NCI-H187 (cell line): ENCODE measurements at places on chromosomes 11 and 22.

- no peak for DNase-seq
Measured at GRCh38 chr11:44625759-44626523, 60.5 kb downstream of the CD82 start.

GRCh38 chr11:36744375-36745168 lies 146.5 kb upstream of the RAG2 start:
- DNase-seq = peak; percentile 29

DNA sequence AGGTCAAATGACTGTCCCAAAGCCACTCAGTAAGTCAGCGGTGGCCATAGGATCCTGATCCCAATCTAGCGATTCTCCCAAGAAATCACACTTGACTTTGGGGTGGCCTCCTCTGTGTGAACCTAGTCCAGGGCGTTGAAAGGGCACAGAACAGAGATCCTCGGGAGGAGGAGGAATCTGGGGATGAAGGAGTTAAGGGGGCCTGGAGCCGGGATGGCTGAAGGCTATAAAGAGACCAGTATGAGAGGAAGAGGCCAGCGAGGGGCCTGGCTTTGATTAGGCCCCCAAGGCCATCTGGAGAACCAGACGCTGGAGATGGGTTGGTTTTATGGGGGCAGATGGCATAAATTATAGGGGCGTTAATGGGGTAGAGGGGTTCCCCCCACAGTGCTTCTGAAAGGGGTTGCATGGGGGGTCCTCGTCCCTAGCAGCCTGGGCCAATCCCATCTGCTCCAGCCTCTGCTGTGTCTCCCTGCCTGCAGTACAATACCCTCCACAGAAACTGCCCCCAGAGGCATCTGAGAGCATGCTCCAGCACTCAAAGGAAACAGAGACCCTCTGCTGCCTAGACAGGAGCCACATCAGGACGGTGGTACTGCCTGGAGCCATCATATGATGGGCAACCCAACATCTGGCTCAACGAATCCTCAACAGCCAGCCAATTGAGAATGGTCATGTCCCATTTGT lies 35.2 kb upstream of the TRIM29 start:
- DNase-seq = no peak

DNA sequence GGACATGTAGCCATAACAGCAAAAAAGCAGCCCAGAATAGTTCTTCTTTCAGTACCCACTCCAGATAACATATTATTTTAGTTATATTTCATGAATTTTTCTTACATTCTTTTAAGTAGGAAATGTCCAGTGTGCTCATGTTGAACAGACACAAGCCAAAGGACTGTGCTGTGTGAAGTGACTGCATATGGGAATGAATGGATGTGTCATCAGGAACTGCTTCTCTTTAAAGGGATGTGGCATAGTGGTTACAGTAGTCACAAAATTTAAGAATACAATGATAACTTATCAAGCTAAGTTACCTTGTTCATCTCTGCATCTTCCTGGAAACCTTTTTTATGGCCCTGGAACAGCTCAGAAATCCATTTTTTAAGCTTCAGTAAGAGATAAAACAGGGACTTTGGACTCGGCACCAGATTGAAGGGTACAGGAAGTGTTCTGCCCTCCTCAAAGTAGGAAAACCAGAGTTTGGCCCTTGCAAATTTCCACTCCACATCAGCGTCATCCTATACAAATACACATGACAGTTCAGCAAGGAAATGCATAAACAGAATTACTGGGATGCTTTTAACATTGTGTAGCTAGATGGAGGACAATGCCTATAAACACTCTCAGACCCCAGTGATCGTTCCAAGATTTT lies 112.8 kb downstream of the TRPC6 start:
- DNase-seq = no peak

GRCh38 chr11:93653080-93653479 lies 8.4 kb upstream of the CEP295 start:
- no peak for DNase-seq

DNA sequence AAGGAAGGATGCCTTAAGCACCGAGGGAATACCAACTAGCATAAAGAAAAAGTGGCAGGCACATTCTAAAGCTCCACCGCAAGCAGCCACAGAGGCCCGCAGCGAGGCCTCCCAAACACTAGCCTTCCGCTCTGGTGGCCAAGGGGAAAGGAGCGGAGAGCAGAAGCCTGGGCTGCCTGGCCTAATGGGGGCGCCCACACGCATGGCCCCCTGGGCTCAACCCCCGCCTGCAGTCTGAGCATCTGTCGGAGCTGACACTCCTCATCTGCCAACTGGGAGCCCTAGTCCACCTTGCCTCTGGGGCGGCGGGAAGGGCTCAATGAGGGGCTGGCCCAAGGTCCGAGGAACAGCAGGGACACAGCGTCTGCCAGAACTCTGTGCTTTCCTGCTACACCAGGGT lies 50.1 kb upstream of the WNT11 start:
- no peak for DNase-seq

DNA sequence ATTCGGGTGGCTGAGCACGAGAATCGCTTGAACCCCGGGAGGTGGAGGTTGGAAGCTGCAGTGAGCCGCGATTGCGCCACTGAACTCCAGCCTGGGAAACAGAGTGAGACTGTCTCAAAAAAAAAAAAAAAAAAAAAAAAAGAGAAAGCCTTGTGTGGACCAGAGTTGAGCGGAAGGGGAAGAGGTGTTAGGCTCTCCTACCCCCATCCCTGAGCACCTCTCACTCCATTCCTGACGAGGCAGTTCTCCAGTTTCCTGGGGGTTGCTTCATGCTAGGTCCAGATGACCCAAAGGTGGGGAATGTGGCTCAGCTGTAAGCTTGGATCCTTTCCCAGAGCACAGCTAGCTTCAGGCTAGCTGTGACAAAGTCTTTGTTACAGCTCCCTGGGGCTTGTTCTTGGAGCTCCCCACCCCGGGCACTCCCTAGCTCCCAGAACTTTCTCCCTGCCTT lies 8.8 kb upstream of the DNAL4 start:
- no peak for DNase-seq
